ENCODE measurements at places on chromosomes 12 and 14.
A peak's percentile ranks its signal among the peaks of the same experiment; 100 is the strongest.

DNA sequence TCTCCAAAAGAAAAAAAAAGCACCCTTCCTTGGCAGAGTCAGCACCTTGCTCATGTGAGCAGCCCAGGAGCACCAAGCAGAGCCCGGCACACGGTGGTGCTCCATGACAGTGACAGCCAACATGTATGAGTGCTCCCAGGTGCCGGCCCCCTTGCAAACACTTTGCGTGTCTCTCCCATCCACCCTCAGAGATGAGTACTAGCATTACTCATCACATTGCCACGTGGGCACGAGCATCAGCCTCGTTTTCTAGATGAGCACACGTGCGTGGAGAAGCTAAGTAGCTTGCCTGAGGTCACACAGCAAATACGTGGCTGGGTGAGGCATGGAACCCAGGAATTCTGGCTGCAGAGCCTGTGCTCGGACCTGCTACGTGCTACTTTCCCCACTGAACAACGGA lies 177.9 kb upstream of the PRMT8 start:
- no peak for DNase-seq

DNA sequence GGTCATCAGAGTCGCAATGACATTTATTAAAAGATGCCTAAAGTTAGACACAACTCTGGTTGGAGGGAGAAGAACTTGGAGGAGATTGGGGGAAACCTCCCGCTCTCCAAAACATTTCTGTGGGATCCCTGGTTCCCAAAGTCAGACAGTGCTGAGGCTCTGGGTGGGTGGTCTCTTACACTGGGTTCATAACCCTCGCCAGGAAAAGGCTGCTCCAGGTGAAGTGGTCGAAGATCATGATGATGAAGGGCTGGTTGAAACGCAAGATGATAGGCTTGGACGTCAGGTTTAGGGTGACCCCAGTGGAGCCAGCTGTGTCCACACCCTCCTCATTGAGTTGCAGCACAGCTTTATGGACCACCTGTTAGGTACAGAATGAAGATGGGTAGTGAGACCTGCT lies 11.2 kb upstream of the SERPINA10 start:
- DNase-seq = no peak

DNA sequence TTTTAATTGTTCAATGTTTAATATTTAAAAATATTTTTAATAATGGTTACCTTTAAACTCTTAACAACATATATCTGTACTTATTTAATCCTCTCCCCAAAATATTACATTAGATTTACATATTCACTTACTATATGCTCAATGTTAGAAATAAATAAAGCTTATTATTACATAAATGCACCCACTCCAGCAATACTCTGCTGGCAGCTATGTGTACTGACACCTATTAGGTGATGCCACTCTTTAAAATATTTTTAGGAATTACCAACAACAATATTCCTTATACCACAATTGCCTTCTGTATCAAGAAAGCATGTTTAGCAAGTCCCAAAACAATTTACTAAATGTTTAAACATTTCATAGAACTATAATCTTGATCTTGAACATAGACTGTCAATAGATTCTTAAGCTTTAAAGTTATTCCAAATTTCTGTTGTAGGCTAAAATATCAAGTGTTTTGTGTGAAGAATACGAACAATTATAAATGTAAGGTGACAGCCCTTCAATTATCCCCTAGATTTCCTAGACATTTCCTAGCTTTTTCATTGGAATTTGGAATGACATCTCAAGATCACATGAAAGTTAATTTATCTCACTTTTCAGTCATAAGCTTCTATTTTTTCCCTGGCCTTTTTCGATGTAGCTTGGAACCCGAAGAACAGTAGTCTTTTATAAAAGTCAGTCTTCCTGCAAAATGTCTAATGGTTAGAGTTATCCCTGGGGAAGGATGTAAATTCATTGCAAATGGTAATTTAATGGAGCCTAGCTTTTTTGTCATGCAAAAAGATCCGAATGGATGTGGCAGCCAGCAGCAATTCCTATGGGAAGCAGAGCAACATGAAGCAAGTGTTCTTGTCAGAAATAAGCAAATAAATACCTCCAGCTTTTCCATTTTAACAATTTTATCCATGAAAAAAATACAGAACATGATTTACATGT lies 907.5 kb upstream of the ATXN7L3B start:
- DNase-seq = no peak

DNA sequence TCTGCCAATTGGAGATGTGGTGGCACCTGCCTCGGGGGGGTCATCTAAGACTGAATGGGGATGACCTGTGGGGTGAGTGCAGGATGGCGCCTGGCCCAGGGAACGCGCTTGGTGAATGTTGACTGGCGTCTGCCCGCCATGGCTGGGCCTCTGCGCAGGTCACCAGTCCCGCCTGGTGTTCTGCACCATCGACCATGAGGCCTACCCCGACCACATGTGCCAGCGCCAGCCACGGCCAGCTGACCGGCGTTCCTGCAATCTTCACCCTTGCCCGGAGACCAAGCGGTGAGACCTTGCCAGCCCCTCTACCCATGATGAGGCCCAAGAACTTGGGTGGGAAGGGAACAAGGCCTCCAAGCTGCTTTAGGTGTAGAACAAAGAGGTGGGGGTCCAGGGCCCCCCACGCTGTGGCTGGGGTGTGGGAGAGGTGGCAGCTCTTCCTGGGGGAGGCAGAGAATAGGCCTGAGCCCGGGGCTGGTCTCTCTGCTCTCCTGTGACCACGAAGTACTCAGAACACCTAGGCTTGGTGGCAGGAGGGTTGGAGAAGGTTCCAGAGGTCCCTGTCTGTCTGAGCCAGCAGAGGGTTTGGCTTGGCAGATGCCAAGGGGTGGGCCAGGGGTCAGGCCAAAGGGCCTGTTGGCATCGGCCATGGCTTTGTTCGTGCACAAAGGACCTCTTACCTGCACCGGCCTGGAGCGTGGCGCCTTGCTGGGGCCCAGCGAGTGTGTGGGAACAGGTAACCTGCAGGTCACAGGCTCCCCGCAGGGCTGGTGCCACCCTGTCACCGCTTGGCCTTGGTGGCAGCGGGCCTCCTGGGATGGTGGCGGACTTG lies 15.4 kb downstream of the PAPLN start:
- DNase-seq = no peak

DNA sequence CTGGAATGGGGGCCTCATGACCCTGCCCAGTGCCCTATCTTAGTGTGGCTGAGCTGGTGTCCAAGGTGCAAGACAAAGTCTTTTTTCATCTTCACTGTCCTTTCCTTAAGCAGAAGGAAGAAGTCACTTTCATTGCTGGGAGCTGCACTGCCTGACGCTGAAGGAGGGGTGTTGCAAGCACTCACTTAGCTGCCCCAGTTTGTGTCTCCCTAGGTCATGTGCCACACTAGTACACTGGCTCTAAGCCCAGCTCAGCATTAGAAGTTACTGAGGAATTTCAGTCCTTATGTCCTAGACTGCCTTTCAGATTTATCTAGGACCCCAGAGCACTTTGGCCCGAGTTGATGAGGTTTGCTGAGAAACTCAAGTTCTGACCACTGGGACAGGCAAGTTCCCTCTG lies 952.0 kb upstream of the USP15 start:
- DNase-seq = no peak

DNA sequence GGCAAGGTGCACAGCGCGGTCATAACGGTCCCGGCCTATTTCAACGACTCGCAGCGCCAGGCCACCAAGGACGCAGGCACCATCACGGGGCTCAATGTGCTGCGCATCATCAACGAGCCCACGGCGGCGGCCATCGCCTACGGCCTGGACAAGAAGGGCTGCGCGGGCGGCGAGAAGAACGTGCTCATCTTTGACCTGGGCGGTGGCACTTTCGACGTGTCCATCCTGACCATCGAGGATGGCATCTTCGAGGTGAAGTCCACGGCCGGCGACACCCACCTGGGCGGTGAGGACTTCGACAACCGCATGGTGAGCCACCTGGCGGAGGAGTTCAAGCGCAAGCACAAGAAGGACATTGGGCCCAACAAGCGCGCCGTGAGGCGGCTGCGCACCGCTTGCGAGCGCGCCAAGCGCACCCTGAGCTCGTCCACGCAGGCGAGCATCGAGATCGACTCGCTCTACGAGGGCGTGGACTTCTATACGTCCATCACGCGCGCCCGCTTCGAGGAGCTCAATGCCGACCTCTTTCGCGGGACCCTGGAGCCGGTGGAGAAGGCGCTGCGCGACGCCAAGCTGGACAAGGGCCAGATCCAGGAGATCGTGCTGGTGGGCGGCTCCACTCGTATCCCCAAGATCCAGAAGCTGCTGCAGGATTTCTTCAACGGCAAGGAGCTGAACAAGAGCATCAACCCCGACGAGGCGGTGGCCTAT lies 875 bp downstream of the HSPA2 start:
- DNase-seq = peak; percentile 12

GRCh38 chr14:74547331-74547927 lies 53.9 kb downstream of the ISCA2 start:
- no peak for DNase-seq

DNA sequence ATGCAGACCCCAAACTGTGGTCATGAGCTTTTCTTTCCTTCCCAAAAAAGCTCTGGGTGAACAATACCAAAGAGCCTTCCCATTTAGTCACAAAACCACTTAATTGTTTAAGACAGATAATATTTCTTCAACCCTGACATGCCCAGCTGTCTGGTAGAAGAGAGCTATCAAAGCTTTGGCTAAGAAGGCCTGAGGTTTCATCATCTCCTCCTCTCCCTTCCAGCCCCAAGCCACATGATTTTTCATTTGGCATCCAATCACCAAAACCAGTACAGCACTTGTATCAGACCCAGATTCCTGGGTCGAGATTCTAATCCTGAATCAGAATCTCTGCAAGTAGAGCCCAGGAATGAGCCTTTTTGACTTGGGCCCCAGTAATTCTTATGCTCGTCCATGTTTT lies 199.6 kb upstream of the TMEM260 start:
- no peak for DNase-seq

DNA sequence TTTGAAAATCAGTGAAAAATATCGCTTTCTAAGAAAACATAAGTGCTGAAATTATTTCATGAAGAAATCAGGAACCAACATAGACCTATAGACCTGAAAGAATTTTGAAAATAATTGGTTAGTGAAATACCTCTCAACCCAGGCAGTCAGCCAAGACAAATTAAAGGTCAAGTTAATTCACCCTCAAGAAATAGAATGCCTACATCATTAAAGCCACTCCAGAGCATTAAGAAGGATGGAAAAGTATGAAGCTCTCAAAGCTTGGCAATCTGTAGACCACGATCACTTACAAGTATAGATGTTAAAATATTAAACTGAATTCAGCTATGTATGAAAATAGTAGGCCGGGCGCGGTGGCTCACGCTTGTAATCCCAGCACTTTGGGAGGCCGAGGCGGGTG lies 48.3 kb downstream of the SFSWAP start:
- no peak for DNase-seq

DNA sequence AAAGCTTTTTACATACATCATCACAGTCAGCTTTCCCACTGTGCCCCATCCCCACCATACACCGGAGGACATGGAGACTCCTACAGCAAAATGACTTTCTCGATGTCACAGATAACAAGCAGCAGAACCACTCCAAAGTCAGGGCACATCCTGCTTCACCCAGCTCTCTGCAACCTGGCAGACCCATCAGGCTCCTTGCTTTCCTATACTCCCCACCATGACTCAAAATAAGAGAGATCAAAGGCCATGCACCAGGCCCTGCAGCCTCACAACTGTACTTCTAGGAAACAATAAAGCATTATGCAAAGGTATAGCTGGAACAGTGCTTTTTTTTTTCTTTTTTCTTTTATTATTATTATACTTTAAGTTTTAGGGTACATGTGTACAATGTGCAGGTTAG lies 187.4 kb downstream of the DPF3 start:
- DNase-seq = no peak

DNA sequence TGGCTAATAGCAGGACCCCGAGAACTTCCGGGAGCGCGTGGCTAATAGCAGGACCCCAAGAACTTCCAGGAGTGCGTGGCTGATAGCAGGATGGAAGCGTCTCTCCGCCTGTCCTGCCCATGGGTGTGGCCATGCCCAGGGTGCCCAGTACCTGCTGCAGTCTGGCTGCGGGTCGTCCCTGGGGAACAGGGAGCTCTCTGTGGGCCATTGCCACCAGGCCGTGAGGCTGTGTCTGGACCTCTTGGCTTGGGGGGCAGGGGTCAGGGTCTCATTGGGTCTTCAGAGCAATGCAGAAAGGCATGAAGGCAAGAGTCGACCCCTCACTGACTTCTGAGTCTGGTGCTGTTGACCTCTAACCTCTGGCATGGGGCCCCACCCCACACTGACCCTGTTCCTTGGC lies 35.4 kb downstream of the PACS2 start:
- DNase-seq = no peak

DNA sequence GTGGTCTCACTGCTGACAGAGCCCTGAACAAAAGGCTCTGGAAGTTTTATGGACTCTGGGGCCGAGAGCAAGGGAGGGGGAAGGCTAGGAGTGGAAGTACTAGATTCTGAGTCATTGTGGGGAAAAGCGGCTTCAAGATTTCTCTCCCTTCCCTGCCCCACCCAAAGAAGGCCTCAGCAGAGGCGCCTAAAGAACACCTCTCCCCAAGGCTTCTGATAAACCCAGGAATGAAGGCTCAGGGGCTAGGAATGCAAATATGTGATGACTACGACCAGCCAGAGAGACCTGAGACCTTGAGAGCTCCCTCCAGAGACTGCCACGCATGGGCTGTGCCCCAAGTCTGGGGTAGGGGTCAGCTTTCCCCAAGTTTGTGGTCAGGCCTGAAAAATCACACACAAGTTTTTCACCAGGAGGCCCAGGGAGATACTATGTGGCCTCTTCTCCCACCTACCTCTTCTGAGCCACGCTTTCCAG lies 130.7 kb upstream of the HIF1A start:
- no peak for DNase-seq

DNA sequence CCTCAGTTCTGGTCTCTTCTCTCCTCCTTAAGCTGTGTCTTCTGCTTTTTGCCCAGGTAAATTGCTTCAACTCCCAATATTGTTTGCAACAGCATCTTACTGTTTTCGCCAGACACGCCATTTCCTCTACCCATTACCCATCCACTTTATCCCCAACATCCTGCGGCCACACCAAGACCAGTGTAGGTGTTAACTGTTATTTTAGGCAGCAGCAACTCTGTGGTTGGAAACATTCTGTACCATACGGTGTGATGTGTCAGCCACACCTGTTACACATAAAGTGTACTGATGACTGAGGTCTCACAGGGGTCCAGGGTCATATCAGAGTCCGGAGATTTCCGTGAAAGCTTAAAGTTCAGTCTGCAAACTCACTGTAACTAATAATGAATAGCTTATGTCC lies 21.8 kb upstream of the KLRD1 start:
- no peak for DNase-seq

- peak; percentile 43 for DNase-seq
Observed at GRCh38 chr14:59187802-59188460, 536 bp upstream of the DAAM1 start.

DNA sequence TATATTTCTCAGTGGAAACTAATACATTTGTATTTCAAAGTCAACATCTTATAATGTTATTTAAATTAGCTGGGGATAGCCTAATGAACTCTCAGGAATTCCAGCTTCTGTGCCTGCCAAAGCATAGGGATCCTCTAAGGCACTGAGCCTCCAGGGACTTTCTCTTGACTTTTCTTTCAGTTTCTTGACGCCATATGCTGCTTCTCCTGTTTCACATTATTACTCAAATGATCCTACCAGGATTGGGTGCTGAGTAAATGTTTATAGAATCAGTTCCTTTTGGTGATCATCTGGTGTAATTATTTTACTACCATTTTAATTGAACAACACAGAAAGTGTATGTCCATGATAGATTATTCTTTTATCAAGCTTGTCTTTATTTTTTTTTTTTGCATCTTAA lies 7.9 kb downstream of the METTL25 start:
- no peak for DNase-seq

- DNase-seq = no peak
Observed at GRCh38 chr14:54480830-54481562, 7.8 kb downstream of the GMFB start.
